ENCODE measurements at places on chromosomes 11 and 22.
A peak's percentile ranks its signal among the peaks of the same experiment; 100 is the strongest.

- DNase-seq = no peak
Measured at GRCh38 chr22:42943981-42944380, 71.0 kb downstream of the PACSIN2 start.

DNA sequence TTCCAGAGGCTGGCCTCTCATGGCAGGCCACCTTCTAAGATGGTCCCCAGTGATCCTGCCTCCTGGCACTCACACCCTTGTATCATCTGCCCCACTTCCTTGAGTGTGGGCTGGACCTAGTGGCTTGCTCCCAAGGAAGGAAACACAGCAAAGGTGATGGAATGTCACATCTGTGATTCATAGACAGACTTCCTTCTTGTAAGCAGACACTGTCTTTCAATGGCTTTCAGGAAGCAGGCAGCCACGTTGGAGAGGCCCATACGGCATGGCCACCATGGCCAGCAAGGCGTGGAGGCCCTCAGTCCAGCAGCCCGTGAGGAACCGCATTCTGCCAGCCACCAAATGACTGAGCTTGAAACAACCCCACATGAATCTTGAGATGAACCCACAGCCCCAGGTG is 11.3 kb downstream of the LMO1 start:
- DNase-seq = no peak

GRCh38 chr22:41334215-41334614 is 32.9 kb downstream of the ZC3H7B start:
- DNase-seq = peak; percentile 1

DNA sequence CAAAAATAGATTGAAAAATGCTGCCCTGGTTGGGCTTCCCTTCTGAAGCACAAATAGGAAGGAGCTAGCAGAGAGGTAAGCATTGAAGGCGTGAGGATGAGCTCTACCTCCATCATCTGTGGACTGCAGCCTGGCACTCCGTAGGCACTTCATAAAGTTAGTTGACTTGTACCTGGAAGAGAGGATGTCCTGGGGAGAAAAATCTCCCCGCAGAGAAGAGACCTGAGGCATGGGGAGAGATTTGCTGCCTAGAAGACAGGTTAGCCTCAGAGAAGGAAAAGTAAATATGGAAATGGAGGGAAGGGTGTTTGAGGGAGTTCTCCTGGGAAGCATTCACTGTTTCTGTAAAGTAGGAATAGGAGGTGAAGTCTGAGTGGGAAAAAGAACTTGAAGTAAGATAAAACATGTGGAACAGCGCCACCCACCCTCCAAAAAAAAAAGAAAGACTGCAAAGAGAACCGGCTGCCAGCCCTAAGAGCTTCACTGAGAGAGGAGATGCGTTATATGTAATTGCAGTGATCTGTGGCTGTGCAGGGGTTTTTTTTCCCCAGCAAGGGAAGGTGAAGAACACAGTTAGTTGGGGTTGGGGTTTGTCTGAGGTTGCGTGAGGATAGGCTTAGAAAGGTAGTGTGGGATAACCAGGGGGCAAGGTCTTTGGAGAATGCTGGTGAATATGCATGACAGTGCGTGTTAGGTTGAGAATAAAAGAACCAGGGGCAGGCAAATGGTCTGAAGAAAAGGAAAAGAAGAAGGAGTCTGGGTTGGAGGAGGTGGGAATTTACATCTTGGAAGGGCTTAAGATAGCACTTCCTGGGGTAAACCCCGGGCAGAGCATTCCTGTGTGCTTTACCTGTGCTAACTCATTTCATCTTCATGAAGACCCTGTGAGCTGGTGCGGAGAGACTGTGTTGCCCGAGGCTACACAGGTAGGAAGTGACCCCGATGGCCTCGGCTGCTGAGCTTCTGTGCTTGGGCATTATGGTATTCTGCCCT is 16.0 kb downstream of the TNRC6B start:
- peak; percentile 74 for DNase-seq

Data from stomach (tissue), 19 donors.